PC-9 (cell line): ENCODE measurements at places on chromosomes 16 and 17. TPM values are rescaled to one million over a fixed set of nuclear protein-coding genes. Genes with fewer than 3 reads are reported as not detected.
A peak's percentile ranks its signal among the peaks of the same experiment; 100 is the strongest.

DNA sequence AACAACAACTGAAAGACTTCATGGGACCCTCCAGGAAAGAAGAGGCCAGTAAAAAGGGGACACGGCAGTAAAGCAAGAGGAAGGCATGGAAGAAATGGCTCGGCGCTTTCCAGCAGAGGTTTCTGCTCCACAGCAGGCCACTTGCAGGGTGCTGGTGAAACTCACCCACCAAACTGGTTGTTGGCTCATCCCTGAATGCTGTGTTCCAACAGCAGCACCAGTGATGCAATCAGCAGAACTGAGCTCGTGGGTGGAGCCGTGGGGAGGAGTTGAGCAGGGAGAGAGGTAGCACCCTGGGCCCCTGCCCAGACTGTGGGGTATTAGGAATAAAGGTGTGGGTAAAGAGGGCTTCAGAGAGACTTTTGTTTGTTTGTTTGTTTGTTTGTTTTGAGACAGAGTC lies 62.8 kb upstream of the ADCY9 start:
- peak; percentile 76 for DNase-seq
- no peaks in the 10 kb centered on the region for H3K36me3 ChIP-seq
- H3K27me3 ChIP-seq: no peaks in the 10 kb centered on the region

DNA sequence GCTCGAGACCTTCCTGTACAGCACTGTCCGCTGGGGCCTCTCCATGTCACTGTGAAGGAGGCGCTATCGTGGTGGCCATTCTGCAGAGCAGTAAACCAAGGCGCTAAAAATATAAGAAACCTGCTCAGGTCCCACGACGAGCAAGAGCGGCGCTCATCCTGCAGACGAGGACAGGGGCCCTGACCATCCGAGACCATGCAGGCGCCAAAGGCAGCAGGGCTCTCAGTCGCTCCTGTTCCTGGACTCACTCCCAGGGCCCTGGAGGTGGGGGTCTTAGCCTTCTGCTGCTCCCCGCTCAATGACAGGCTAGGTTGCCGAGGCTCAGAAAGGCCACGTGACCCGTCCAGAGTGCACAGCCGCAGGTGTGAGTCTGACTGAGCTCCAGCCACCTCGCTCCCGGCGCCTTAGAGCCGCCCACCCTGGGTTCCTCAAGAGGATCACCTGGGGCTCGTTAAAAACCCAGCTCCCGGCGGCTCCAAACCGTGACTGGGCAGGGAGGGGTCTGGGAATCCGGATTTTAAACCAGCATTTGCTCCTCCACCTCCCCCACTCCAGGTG lies 509 bp upstream of the ATP2C2 start:
- peak; percentile 38 for DNase-seq
- H3K27ac ChIP-seq: no peak overlapping the region
- no peaks in the 10 kb centered on the region for H3K27me3 ChIP-seq
- H3K4me3 ChIP-seq: peak overlapping the region; percentile 91
- peaks cover 33% of the 10 kb centered on the region for H3K4me1 ChIP-seq

SOX15 gene
- 80.9 and 124 TPM in 2 replicates for total RNA-seq

CTF1 gene
- total RNA-seq: 11.6 and 17.0 TPM in 2 replicates

XYLT1 gene
- 1.3 and 1.7 TPM in 2 replicates for total RNA-seq
